Fibroblast of villous mesenchyme (primary cell): ENCODE measurements at places on chromosomes 5 and 9. TPM values are rescaled to one million over a fixed set of nuclear protein-coding genes. Genes with fewer than 3 reads are reported as not detected.

THBS4 gene
- under 0.01 and 0.32 TPM in 2 replicates for total RNA-seq

NR2F1 gene
- 29.8 and 68.3 TPM in 2 replicates for total RNA-seq

ZNF782 gene
- 4.5 and 5.6 TPM in 2 replicates for total RNA-seq

TMEFF1 gene
- 0.43 and 0.97 TPM in 2 replicates for total RNA-seq

IL4 gene
- not detected in 2 replicates for total RNA-seq

SNAPC3 gene
- total RNA-seq: 40.9 and 59.6 TPM in 2 replicates

IGFBPL1 gene
- total RNA-seq: 0.32 TPM in 1 of 2 replicates, not detected in the other

PKD2L2 gene
- total RNA-seq: not detected in 2 replicates

TTC39B gene
- 13.5 and 16.0 TPM in 2 replicates for total RNA-seq

INSL4 gene
- not detected in 2 replicates for total RNA-seq

PCDHB12 gene
- total RNA-seq: under 0.01 TPM in 1 of 2 replicates, not detected in the other

RMI1 gene
- total RNA-seq: 6.1 and 7.8 TPM in 2 replicates
